ENCODE measurements at places on chromosomes 5 and 9.

- peak; percentile 5 for DNase-seq
Measured at GRCh38 chr9:125142560-125143376, 560 bp downstream of the SCAI start.

- DNase-seq: no peak
Measured at GRCh38 chr9:136640171-136641111, 22.3 kb upstream of the EGFL7 start.

DNA sequence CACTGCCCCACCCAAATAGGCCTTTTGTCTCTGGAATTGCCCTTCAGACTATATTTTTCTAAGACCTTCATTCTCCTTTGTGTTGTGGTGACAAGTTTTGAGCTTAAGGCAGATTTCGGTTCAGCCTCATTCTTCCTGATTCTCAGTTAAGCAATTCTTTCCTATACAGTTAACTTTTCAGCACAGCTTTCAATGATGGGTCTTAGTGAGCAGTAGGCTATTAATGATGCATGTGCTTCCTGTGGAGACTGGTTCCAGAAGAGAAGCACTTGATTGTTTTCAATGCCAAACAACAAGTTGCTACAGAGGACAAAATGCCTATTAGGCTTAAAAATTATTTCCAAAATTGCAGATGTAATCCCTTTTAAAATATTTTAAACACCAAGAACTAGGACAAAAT lies 47.7 kb upstream of the TLX3 start:
- no peak for DNase-seq

DNA sequence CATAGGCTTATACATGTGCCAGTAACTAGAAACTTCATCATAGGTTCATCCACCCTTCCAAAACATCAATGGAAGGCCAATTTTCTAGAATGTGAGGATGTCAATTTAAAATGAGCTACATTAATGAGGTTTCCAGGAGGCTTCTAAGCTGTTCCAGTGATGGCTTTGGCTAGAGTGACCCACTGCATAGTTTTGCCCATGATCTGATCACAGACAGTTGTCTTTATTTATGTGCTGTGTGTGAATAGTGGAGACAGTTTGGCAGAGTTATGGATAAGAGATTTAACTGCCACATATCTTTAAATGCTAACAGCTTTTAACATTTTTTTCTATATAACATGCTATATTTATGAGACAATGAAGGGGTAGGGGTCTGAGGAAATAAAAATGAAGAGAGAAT lies 139.0 kb upstream of the ZNF462 start:
- no peak for DNase-seq

- no peak for DNase-seq
Measured at GRCh38 chr5:15320871-15321270, 179.1 kb upstream of the FBXL7 start.

GRCh38 chr5:169412831-169413230 lies 111.9 kb upstream of the SLIT3 start:
- no peak for DNase-seq

- no peak for DNase-seq
Measured at GRCh38 chr5:109281136-109281690, 128.6 kb downstream of the PJA2 start.

GRCh38 chr9:136545692-136545964 lies 220 bp downstream of the NOTCH1 start:
- no peak for DNase-seq

GRCh38 chr5:135454946-135455345 lies 2.8 kb upstream of the TIFAB start:
- DNase-seq: no peak

DNA sequence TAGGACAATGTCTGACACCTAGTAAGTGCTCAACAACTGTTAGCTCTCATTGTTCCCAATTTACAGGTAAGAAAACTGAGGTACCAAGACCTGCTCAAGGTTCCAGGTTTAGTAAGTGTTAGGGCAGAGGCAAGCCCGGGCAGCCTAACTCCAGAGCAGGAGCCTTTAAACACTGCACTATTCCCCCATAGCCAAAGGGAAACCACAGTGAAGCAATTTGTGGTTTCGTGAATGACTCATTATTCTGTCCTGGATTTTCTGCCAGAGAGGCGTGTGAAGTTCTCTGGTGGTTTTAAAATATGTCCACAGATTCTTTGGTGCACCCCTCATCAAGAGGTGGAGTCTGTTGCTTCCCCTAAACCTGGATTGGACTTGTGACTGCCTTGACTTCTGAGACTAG lies 1.0 kb upstream of the MCC start:
- peak; percentile 97 for DNase-seq

- DNase-seq: no peak
Measured at GRCh38 chr5:114790403-114790792, 379.3 kb downstream of the TRIM36 start.

GRCh38 chr5:28374492-28374967 lies 1336.1 kb upstream of the CDH9 start:
- peak; percentile 51 for DNase-seq

Measured in adipocyte (in vitro differentiated cells).